ENCODE measurements at places on chromosomes 2 and 18. TPM values are rescaled to one million over a fixed set of nuclear protein-coding genes. Genes with fewer than 3 reads are reported as not detected.

Gene M1AP
- not detected for total RNA-seq

Gene TMEM37
- total RNA-seq = 4.6 TPM

GRCh38 chr18:36533446-36534153, 236.1 kb downstream of the FHOD3 start:
- H3K4me1 ChIP-seq = no peaks in the 10 kb centered on the region
- H3K4me3 ChIP-seq = no peak overlapping the region
- no peaks in the 10 kb centered on the region for H3K27me3 ChIP-seq
- H3K36me3 ChIP-seq = no peaks in the 10 kb centered on the region
- no peak overlapping the region for H3K27ac ChIP-seq

- H3K27me3 ChIP-seq = no peaks in the 10 kb centered on the region
- H3K4me1 ChIP-seq = peaks cover 22% of the 10 kb centered on the region
- no peak overlapping the region for H3K27ac ChIP-seq
- no peaks in the 10 kb centered on the region for H3K36me3 ChIP-seq
- no peak for DNase-seq
Measured at GRCh38 chr18:3304832-3305231, 42.9 kb downstream of the MYL12B start.

DNA sequence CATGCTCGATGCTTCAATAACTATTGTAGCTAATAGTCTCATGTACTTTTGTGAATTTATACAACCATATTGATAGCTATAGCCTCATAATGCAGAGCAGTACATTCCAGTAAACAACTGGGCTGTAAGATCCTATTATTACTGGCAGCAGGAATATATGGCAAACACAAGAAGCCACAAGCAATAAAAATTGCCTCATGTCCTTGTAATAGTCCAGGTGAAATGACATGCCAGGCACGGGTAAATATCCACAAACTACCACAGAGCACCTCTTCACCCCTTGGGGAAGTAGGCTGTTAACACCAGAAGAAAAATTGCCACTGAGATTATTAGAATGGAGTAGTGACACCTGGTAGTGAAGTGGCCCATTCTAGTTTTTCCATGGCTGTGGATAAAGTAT, 158.3 kb downstream of the MTX2 start:
- H3K4me3 ChIP-seq = no peak overlapping the region
- no peak overlapping the region for H3K27ac ChIP-seq
- no peaks in the 10 kb centered on the region for H3K36me3 ChIP-seq
- no peak for DNase-seq
- peaks cover 7% of the 10 kb centered on the region for H3K27me3 ChIP-seq

- no peak for DNase-seq
- no peak overlapping the region for H3K4me3 ChIP-seq
- no peak overlapping the region for H3K27ac ChIP-seq
Measured at GRCh38 chr2:72891091-72891818, 4.0 kb downstream of the SPR start.

- no peaks in the 10 kb centered on the region for H3K27me3 ChIP-seq
- H3K4me3 ChIP-seq = no peak overlapping the region
- no peaks in the 10 kb centered on the region for H3K4me1 ChIP-seq
- no peak overlapping the region for H3K27ac ChIP-seq
- no peak for DNase-seq
- H3K36me3 ChIP-seq = no peaks in the 10 kb centered on the region
Measured at GRCh38 chr2:80530442-80531064, 226.0 kb upstream of the LRRTM1 start.

- no peak for DNase-seq
- H3K27me3 ChIP-seq = no peaks in the 10 kb centered on the region
- no peak overlapping the region for H3K27ac ChIP-seq
- peaks cover 4% of the 10 kb centered on the region for H3K4me1 ChIP-seq
- H3K36me3 ChIP-seq = peaks cover 47% of the 10 kb centered on the region
Measured at GRCh38 chr2:239387811-239388210, 13.0 kb downstream of the HDAC4 start.

DNA sequence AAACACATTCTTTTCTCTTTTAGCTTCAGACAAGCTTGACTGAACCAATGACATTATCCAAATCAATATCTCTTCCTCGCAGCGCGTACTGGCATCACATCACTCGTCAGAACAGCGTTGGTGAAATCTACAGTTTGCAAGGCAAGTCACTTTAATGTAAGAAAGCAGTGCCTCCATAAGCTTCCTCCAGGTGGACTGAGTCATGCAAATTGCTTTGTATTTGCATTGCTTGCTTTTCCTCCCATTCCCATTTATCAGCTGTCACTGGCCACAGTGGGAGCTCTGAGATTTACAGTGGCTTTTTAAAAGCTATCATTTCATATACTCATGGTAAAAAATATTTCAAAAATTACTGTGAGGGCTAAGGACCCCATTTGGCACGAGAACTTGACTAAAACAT, 189.9 kb downstream of the CD226 start:
- DNase-seq = no peak
- no peaks in the 10 kb centered on the region for H3K4me1 ChIP-seq
- no peaks in the 10 kb centered on the region for H3K27me3 ChIP-seq
- H3K4me3 ChIP-seq = no peak overlapping the region
- no peak overlapping the region for H3K27ac ChIP-seq
